Central memory CD4-positive, alpha-beta T cell (primary cell): ENCODE measurements at places on chromosomes 1 and 21.

GRCh38 chr1:46183079-46183847, 7.0 kb upstream of the P3R3URF start:
- no peak for DNase-seq

GRCh38 chr1:58748666-58749065, 35.2 kb downstream of the JUN start:
- DNase-seq = no peak

GRCh38 chr1:23742670-23743286, 493 bp upstream of the ELOA start:
- DNase-seq = no peak

- no peak for DNase-seq
Measured at GRCh38 chr1:115306146-115306545, 31.9 kb downstream of the NGF start.
